ENCODE measurements at places on chromosomes 13 and 19.

- DNase-seq, result no peak
These were observed 3.4 kb downstream of the TBXA2R start for GRCh38 chr19:3603121-3603811.

DNA sequence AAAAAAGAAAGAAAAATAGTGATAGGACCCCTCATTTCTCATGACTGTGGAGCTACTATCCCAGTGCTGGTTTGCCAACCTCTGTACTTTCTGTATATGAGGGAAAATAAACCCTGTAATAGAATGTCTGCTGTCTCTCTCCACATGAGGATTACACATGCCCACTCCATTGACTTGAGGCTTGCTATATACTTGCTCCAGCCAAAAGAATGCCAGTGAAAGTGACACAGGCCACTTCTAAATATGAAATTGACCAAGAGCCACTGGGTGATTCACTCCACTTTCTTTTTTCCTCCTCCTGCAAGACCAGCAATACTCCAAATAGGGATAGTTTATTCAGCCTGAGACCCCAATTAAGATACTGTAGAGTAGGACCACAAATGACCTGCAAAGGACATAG, 6.2 kb downstream of the THAP8 start:
- no peak for DNase-seq

DNA sequence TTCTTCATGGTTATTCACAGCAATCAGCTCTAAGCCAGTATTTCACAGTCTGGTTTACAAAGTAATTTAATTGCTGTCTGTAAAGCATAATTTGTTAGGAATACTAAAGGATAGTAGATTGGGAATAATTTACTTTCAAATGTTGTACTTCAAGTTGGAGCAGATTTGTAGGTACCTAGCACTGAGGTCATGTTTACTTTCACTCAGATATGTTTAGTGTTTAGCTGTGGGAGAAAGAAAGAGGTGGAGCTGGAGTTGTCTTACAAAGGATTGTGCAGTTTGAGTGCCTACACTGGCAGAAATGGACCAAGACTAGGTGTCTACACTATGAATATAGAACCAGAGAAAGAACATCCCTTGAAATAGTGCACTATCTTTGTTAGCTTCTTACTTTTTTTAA, 464.6 kb downstream of the PCDH9 start:
- no peak for DNase-seq

DNA sequence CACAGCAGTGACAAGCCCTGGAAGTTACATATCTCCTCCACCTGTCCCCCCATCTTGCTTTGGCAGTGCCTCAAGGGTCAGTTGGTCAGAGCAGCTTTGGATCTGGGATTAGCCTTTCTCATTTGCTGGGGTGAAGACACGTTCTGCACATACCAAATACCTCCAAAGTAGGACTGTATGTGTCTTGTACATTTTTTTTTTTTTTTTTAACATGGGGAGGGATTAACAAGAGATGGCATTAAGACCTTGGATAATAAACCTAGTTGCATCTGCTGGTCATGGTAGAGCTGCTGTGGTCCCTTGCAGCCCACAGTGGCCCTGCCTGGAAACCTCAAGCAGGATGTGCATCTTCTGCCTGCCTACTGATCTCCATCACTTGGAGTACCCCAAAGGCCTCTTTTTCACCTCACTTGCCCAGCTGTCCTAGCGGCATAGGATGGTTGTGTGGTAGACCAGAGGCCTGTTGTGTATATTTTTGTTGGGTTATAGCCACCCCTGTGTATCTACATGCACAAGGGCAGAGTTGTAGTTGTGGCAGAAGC, 2.5 kb downstream of the RPS19 start:
- no peak for DNase-seq

DNA sequence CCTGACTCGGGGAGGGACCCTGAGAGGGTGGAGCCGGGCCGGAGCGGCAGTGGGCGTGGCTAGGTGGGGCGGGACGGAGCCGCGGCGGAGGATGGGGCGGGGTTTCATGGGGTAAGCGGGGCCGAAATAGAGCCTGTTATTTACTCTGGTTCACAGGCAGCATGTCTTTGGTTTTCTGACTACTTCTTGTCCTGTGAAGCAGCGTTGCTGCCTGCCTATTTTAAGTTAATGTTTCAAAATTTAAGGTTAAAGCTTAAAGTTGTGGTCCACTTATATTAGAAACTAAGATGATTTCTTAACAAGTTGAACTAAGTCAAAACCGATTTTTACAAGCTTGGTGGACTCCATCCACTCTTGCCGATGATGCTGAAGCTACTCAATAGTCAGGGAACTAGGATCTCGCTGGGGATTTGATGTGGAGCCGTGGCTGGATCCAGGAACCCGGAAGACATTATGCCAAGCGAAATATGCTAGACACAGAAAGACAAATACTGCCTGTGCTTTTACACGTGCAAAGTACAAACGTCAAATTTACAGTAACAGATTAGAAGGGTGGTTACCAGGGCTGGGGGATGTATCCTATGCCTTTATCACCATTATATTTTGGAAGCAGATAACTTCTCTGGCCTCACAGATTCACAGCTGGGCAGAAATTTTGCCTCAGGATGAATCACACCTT, 433 bp upstream of the ZNF616 start:
- DNase-seq, result no peak

GRCh38 chr19:1278713-1279660, 3.7 kb downstream of the FAM174C start:
- DNase-seq, result no peak

DNA sequence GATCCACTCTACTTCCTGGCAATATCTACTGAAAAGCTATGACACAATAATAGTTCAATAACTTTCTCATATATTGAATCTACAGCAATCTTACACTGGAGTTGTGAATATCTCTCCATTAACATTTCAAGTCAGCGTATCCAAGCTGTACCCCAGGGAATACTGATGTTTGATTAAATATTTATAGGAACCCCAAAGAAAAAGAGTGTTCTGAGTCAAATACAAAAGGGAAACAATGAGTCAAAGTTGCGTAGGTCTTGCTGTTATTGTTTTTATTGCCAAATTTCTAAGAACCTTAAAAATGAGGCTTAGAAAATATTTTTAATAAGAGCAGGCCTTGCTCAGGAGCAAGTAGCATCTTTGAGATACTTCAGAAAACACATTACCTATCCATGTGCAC, 415.5 kb downstream of the FGF14 start:
- DNase-seq, result no peak

DNA sequence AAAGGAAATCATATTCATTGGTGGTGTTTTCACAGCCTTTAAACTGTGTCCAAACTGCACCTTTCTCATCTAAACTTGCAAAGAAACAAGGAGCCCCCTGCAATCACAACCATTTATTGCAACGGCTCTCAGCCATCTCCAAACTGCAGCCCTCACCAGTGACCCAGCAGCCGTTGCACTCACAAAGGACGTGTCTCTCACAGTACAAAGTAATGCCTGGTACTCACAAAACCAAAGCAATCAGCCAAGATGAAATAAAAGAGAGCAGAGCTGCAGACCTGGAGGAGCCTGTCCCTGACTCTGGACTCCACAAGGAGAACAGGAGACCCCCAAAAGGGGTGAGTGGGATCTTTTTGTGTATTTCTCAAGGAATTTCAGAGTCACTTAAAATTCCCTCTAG, 20.2 kb upstream of the CEACAM21 start:
- no peak for DNase-seq

DNA sequence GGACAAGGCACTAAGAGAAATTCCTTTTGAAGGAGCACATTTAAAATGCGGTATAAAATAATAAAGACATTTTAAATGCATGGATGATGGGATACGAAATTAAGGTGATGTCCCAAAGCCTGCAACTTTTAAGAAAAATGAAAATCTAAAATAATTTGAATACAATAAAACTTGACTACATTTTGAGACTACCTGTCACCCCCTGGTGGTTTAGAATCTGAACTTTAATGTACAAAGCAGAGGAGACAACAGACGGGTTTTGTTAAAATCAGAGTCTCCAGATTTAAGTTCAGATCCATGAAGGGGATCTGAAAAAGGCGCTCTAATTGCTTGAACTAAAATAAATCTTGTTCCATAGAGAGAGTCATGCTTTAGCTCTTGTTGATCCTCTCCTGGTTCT, 1129.3 kb upstream of the PCDH20 start:
- DNase-seq, result no peak

- no peak for DNase-seq
These were observed 73.5 kb upstream of the PCDH17 start for GRCh38 chr13:57558051-57558467.

DNA sequence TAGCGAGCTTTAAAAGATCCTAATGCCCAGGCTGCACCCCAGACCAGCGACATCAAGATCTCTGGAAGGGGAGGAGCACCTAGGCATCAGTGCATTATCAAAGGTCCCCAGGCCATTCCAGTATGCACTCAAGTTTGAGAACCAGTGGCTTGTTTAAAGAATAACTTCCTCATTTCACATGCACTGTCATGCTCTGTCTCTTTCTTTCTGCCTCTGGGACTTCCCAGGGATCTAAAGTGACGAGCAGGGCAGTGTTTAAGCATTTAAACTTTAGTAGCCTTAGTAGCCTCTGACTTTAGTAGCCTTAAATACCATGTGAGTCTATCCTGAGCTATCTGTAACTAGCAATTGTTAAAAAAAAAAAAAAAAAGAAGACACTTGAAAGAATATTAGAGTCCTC, 8.9 kb upstream of the FARP1 start:
- DNase-seq, result no peak

DNA sequence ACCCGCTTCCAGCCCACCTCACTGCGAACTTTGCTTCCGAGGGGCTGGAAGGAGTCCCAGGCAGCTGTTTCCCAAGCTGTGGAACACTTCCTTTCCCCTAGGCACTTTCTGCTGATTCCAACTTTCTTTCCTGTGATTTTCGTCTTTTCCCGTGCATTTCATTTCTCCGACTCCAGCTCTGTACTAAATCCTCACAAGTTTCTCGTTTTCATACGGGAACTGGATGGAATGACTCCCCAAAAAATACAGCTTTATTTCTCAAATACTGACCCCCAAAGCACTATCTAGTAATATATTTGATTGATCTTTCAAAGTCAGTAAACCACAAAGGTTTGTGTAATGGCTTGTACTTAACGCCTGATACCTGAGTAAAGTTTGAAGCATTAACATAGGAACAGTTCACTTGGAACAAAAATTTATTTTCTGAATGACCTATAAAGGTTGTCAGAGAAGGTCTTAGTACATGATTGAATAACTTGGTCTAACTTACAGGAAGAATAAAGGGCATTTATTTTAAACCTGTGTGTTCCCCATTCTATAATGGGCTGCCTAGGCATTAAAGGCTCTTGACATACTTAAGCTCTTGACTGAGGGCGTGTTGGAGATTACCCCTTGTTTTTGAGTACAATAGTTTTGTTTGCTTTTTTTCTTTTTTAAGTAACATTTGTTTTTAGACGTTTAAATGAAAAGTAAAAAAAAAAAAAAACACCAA, 1.3 kb upstream of the PCDH9 start:
- no peak for DNase-seq

DNA sequence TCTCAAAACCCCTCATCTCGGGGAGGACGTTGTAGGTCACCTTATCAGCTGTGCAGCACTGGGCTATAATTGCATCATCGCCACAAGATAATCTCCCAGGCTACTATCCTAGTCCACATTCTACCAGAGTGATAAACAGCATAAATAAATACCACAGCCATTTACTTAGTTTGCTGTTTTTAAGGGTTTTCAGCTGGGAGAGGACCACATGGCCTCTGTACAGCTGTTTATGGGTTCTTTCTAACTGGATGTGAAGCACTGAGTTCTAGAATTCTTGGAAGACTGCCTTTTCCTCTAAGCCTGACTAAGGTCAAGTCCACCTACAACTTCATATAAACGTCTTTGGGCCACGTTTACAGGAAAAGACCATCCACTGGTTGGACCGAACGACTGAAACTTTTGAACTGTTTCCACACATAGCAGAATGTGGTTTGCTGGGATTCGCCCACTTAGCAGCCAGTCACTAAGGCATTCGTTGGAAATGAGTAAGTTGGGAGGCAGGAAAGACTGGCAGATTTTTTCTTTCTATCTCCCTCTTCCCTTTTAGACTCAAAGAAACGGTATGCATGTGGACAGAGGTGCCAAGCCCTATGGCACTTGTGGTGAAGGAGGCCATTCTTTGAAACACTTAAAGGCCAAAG, 752.5 kb upstream of the SGCG start:
- DNase-seq, result no peak

- DNase-seq, result no peak
These were observed 154.9 kb downstream of the UGGT2 start for GRCh38 chr13:95898256-95898655.

- no peak for DNase-seq
These were observed 339.7 kb downstream of the MTUS2 start for GRCh38 chr13:29159871-29160270.

GRCh38 chr13:20579191-20579590, 12.2 kb downstream of the IFT88 start:
- DNase-seq, result no peak

DNA sequence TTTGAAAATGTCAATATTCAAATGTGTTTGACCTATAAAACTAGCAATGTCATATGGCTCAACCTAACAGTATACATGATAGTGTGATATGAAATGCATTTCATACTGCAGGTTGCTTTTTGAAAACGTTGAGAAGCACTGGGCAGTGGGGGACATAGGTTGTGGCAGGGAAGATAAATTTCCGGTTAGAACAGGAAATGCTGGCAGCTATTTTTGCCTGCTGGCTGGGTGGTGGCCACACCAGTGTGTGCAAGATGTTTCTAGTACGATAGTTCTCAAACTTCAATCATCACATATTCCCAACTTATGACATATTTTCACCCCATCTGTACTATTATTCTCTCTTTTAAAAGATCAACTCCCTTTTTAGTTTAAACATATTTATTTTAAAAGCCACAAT, 17.2 kb downstream of the FXYD5 start:
- no peak for DNase-seq

DNA sequence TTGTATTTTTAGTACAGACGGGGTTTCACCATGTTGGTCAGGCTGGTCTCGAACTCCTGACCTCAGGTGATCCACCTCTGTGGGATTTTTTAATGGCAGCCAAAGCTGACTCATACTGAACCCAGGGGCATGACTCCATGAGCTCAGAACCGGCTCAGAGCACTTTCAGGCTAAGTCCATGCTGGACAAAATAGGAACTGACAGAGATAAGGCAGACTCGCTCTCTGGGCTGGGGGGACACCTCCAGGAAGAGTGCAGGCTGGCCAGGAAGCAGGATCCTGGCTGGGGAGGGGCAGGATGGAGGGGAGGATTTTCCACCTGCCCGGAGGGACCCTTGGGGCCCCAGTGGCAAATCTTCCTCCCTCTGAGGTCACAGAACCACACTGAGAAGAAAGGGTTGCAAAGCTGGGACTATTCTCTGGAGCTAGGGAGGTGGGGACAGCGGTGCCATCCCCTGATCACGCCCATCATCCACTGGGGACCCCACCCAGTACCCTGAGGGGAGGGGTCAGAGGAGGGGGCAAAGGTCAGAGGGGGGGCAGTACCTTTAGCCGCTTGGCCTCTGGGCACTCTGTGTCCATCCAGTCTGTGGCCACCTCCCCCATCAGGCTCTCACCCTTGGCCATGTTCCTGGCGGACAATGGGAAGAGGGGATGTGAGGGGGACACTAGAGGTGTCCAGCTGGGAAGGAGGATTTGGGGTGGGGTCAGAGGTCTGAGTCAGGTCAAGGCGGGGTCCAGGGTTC, 31.1 kb downstream of the NOTCH3 start:
- no peak for DNase-seq
